ENCODE measurements at places on chromosomes 11 and 22.
A peak's percentile ranks its signal among the peaks of the same experiment; 100 is the strongest.

GRCh38 chr11:131537196-131537595 is 166.8 kb downstream of the NTM start:
- H3K27me3 ChIP-seq: no peaks in the 10 kb centered on the region
- no peak overlapping the region for H3K27ac ChIP-seq
- H3K36me3 ChIP-seq: no peaks in the 10 kb centered on the region
- DNase-seq: no peak

- no peak overlapping the region for H3K4me3 ChIP-seq
- no peaks in the 10 kb centered on the region for H3K27me3 ChIP-seq
- peaks cover 14% of the 10 kb centered on the region for H3K4me1 ChIP-seq
Measured at GRCh38 chr11:128500493-128500892, 86.9 kb downstream of the ETS1 start.

GRCh38 chr11:27347359-27348339 is 15.4 kb downstream of the CCDC34 start:
- H3K36me3 ChIP-seq: no peaks in the 10 kb centered on the region
- no peak overlapping the region for H3K4me3 ChIP-seq
- no peaks in the 10 kb centered on the region for H3K27me3 ChIP-seq
- peak overlapping the region; percentile 52 for H3K27ac ChIP-seq
- no peak for DNase-seq

DNA sequence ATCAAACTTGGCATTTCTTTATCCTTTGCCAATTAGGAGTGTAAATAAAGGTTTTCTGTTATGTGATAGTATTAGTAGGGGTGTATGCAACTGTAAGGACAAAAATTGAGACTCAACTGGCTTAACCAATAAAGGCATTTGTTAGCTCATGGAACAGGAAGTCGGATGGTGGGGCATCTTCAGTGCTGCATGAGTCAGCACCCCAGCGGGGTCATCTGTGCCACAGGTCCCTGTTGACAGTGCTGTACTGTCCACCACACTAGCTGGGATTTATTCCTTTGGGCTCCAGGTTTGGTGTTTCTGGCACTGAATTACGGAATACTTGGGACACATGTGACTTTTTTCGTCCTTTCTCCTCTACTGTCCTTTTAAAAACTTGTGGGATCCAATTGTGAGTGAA is 86.0 kb downstream of the PPP6R3 start:
- no peaks in the 10 kb centered on the region for H3K36me3 ChIP-seq
- H3K4me1 ChIP-seq: peaks cover 4% of the 10 kb centered on the region
- no peaks in the 10 kb centered on the region for H3K27me3 ChIP-seq
- no peak overlapping the region for H3K4me3 ChIP-seq
- no peak overlapping the region for H3K27ac ChIP-seq

DNA sequence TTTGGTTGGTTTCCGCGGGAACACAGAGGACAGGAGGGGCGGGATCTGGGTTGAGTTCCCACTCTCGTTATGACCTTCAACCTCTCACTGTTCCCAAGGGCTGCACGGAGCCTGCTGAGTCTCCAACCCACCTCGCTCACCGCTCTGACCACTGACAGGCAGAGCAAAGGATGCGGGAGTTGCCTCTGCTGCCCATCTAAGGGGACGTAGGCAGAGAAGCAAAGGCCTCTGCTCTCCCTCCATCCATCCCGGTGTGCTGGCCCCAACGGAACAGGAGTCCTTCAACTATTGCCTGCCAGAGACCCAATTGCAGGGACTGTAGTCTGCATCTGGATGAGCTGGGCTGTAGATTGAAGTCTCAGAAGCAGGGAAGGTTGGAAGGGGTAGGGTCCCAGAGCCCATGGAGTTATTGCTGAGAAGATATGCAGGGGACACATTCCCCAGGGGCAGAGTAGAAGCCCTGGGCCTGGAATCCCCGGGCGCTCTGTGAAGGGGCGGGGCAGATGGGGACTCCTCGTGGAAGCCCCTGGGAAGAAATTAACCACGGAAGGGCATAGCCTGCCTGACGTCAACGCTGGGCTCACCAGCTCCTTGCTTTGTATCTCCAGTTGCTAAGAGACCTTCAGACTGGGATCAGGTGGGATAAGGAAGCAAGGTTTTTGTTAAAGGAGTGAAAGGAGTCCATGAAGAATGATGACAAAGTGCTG is 12.7 kb upstream of the FXYD2 start:
- H3K4me1 ChIP-seq: no peaks in the 10 kb centered on the region
- H3K27ac ChIP-seq: no peak overlapping the region
- no peak overlapping the region for H3K4me3 ChIP-seq
- H3K36me3 ChIP-seq: no peaks in the 10 kb centered on the region
- H3K27me3 ChIP-seq: no peaks in the 10 kb centered on the region

- H3K4me3 ChIP-seq: no peak overlapping the region
- H3K27me3 ChIP-seq: no peaks in the 10 kb centered on the region
- H3K36me3 ChIP-seq: no peaks in the 10 kb centered on the region
- no peak overlapping the region for H3K27ac ChIP-seq
Measured at GRCh38 chr11:56849250-56849649, 100.8 kb upstream of the OR9G4 start.
